ENCODE measurements at places on chromosomes 11 and 22. TPM values are rescaled to one million over a fixed set of nuclear protein-coding genes. Genes with fewer than 3 reads are reported as not detected.

The CEP164 gene
- total RNA-seq, result 32.9 TPM

The PAX6 gene
- not detected for total RNA-seq

DNA sequence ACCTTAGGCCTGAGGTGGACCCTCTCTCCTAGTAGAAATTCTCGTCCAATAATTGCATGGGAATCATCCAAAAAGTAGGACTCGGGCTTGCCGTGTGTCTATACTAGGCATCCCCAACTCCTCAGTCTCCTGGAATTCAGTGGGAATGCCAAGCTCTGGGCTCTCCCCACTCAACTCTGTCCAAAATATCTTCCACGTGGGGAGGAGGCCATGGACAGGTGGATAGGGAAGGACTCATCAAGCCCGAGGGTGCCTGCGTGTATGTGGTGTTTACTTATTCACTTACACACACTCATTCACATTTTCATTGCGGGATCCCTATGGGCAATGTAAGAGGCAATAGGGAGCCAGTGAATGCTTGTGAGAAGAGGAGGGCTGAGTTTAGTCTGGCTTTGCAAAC, 383.3 kb downstream of the MN1 start:
- no peak for DNase-seq

GRCh38 chr22:44068422-44069191, 44.5 kb downstream of the PARVB start:
- no peak for DNase-seq

- DNase-seq, result no peak
These were observed 10.0 kb upstream of the CD5 start for GRCh38 chr11:61092280-61092766.

DNA sequence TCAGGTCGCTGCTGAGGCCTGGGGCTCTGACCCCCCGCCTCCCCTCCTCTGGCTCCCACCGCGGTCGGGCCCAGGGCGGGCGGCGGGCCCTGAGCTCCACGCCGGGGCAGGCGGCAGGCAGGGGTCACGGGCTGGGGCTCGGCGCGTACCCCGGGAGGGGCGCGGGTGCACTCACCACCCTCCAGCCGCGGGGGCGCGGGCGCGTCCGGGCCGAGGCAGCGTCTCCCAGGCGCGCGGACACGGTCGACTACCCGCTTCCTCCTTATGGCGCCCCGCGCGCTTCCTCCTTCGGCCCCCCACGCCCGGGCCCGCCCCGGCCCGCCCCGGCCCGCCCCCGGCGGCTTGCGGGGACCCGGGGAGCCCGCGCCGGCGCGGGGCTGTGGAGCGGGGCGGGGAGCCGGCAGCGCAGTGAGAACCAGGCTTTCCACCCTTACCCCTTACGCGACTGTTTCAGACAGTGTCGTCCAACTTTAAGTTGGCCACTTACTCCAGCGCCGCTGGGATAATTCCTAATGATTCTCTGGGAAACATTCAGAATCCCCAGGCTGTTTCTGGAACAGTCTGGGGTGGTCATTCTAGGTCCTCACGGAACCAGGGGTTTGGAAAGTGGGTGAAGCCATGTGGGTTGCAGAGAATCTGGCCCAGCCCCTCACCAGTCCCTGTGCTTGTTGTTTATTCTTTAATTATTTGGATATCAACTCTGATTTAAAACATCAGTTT, at the start of gene BID:
TSS of gene BID (minus strand) at position 264 of the 720 bp plus-strand sequence. CDS start 24,353 bp downstream, outside the sequence.
- DNase-seq, result peak; percentile 54

GRCh38 chr11:117444711-117445658, 117.3 kb downstream of the CEP164 start:
- DNase-seq, result no peak
